ENCODE measurements at places on chromosomes 4 and X. TPM values are rescaled to one million over a fixed set of nuclear protein-coding genes. Genes with fewer than 3 reads are reported as not detected.

FRMD7 gene
- total RNA-seq = not detected

CD38 gene
- total RNA-seq = 9.4 TPM

DNA sequence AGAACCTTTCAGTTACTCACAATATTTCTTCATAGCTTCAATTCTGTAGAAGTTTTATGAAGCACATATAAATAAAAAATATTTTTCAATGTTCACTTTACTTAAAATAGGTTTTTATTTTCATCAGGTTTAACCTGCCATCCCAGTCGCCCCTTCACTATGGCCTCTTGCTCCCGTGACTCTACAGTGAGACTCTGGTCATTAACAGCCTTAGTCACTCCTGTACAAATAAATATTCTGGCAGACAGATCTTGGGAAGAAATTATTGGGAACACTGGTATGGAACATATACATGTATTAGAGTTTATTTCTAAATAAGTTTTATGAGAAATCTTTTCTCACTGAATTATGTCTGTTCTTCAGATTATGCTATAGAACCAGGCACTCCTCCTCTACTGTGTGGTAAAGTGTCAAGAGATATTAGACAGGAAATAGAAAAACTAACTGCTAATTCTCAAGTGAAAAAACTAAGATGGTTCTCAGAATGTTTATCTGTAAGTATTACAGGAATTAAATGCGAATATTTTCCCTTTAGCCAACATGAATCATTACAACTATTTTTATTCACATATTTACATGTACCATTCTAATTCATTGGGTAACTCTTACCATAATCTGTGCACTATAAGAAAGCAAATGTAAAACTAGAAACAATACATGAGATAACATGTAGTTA lies 45.6 kb downstream of the SPATA4 start:
- no peak for DNase-seq

IL2 gene
- total RNA-seq = not detected

- no peak for DNase-seq
Observed at GRCh38 chr4:101037249-101037648, 310.1 kb downstream of the PPP3CA start.
